Central memory CD4-positive, alpha-beta T cell (primary cell): ENCODE measurements at places on chromosomes 3 and 15.

DNA sequence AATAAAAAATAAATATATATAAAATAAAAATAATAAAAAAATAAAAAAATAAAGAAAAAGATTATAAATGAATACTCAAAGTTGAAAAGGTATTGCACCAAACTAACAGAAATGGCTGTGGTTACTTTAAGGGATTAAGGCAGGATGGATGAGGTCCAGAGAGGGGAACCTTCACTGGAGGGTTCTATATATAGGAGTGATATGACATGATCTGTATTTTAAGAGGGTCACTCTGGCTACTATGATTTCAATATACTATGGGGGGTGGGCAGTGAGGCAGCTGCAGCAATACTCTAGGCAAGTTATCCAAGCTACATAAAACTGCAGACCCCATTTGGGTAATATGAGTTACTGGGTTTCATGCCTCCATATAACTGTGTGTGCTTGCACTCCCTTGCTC is 24.6 kb downstream of the ACAD11 start:
- DNase-seq, result no peak

- no peak for DNase-seq
Measured at GRCh38 chr3:151199554-151200438, 3.2 kb downstream of the GPR171 start.

DNA sequence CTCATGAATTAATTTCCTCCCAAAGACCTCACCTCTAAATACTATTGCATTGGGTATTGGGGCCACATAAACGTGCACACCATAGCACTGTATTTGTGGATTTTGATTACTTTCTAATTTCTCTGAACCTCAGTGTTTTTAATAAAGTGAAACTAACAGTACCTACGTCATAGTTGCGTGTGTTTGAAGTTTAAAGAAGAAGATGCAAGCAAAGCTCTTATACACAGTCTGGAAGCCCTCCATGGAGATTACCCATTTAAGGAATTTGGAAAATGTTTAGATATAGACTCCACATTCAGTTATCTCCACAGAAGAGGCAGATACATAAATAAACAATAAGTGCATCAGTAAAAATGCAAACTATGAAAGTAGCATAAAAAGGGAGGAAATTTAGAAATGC is 581.1 kb upstream of the GBE1 start:
- DNase-seq, result no peak

GRCh38 chr15:55789066-55789660 is 46.2 kb upstream of the PRTG start:
- peak; percentile 20 for DNase-seq

DNA sequence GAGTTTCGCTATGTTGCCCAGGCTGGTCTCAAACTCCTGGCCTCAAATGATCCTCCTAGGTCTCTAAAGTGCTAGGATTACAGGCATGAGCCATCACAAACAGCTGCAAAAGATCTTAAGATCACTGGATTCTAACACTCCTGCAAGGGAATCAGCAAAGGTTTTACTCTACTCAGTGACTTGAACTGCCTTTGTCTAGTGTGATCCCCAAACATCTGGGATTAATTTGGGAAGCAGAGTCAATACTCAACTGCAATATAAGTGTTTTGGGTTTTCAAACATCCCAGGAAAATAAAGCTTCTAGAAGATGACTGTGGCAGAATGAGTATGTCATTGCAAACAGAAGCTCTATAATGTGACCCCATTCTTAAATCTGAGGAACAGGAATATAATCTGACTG is 7.2 kb downstream of the SPG21 start:
- no peak for DNase-seq

GRCh38 chr3:11211531-11212298 is 57.4 kb downstream of the HRH1 start:
- no peak for DNase-seq

- no peak for DNase-seq
Measured at GRCh38 chr3:37163262-37164015, 10.9 kb downstream of the LRRFIP2 start.
